Right hindlimb (tissue), 1 donor: ENCODE measurements at places on chromosomes 12 and 14.

DNA sequence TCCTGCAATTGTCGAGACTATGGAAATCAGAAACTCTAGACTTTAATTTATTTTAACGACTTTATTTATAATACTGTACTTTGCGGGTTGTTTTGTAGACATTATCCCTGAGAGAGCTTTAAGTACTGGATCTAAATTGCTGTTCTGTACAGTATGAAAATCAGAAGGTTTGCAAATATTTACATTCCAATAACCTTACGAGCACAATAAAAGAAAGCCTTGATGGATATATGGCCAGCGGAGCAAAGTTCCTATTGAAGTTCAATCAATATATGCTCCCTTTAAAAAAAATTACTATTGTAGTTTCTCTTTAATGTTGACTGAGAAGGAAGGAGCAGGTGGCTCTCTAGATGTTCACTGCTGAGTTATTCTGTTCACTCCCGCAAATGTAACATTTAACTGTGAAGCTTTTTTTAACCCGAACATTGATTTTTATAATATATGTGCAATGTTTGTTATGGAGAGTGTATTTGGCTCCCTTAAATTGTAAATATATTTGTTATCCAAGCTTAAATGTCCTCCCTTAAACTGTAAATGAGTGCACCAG is 235.3 kb downstream of the PLCZ1 start:
- no peak for DNase-seq

GRCh38 chr12:7206691-7207090 is 17.2 kb downstream of the PEX5 start:
- no peak for DNase-seq

- DNase-seq = no peak
These were observed 98.8 kb downstream of the FRMD6 start for GRCh38 chr14:51750542-51750941.

DNA sequence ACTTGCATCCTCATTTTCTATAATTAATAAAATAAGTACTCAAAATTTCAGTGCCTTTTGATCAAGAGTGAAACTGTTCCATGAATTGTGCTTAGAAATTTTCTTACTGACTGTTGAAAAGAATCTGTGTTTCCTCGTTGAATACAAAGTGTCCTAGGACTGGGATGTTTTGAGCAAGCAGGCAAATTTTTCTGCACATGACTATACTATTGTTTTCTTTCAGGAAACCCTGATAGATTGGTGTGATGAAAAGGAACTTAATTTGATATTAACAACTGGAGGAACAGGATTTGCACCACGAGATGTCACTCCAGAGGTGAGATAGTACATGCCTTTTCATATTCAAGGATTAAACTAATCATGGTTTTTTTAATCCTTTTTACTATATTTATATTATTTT is 316.3 kb downstream of the GPHN start:
- DNase-seq = no peak

- DNase-seq = peak; percentile 68
These were observed at the start of gene INSM2 for GRCh38 chr14:35533357-35534207. TSS of gene INSM2 (plus strand) at chr14:35534164. CDS start at chr14:35534253, 89 bp downstream.

DNA sequence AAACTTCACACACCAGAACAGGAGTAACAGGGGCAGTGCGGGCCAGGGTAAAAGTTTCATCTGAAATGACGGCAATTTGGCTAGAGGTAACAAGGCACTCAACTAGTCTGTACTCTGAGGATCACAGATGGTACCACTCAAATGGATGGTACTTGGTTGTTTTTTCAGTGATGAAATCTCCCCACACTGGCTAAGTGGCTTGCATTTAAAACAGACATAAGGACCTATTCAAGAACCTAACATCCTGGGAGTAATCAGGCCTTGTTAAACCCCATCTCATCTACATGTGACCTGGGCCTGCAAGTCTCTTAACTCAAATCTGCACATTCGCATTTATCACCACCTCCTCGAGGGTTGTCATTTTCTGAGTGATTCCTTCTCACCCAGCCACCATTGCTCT is 90.8 kb downstream of the PRKAB1 start:
- DNase-seq = no peak

- DNase-seq = no peak
These were observed 41.6 kb downstream of the TBK1 start for GRCh38 chr12:64493513-64493912.
